Thoracic aorta (tissue), 2 donors: ENCODE measurements at places on chromosomes 7 and 10.

DNA sequence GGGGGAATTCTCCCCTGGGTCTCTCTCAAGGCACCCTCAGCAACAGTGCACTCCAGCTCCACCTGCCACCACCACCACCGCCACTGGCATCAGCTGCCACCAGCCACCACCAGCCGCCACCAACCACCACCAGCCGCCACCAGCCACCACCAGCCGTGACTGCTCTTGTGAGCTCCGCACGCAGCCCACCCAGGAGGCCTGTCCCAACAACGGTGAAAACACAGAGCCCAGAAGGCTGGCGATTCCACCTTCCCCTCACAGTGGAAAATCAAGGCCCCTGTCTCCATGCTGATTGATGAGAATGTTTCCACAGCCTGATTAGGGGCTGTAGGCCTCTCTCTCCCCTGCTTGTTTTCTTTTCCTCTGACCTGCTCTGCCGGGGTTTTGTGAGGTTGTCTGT is 41.1 kb downstream of the COBL start:
- DNase-seq, result no peak

- DNase-seq, result no peak
These were observed 8.7 kb upstream of the CAMK2B start for GRCh38 chr7:44333911-44334733.

DNA sequence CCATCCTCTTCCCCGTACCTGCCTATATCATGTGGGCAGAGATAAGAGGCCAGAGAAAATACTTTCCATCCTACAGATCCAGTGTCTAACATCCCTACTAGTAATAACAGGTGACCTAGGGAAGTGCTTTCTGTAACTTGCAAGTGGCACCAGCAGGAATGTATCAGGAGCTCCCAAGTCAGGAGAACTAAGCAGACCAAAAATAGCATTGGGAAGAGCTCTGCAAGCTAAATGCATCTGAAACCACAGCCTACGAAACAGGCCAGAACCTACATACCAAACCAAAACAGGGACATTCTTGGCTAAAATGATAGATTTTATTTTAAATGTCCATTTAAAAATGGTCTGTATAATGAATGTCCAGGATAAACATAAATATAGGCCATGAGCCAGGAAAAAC is 680.8 kb downstream of the PHTF2 start:
- DNase-seq, result no peak

DNA sequence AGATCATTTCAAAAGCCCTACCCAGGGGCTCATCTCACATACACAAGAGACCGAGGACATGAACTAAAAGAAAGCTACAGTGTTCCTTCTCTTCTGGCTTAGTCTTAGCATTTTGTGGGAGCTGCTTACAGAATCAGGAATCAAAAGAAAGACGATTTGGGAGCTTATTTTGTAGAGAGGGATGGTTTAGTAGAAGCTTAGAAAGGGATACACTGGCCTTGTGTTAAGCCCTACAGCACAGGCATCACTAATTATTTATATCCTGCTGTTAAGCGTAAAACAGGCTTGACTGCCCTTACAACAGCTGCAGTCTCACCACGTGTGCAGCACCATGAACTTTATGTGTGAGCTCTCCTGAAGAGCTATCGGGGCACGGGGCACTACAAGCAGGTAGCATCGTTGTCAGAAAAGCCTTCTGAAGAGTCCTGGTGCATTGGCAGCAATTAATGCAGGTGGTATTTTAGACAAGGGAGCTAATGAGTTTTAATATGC is 798.3 kb downstream of the NXPH1 start:
- no peak for DNase-seq

GRCh38 chr7:107506674-107507339 is 37.0 kb downstream of the GPR22 start:
- DNase-seq, result no peak

DNA sequence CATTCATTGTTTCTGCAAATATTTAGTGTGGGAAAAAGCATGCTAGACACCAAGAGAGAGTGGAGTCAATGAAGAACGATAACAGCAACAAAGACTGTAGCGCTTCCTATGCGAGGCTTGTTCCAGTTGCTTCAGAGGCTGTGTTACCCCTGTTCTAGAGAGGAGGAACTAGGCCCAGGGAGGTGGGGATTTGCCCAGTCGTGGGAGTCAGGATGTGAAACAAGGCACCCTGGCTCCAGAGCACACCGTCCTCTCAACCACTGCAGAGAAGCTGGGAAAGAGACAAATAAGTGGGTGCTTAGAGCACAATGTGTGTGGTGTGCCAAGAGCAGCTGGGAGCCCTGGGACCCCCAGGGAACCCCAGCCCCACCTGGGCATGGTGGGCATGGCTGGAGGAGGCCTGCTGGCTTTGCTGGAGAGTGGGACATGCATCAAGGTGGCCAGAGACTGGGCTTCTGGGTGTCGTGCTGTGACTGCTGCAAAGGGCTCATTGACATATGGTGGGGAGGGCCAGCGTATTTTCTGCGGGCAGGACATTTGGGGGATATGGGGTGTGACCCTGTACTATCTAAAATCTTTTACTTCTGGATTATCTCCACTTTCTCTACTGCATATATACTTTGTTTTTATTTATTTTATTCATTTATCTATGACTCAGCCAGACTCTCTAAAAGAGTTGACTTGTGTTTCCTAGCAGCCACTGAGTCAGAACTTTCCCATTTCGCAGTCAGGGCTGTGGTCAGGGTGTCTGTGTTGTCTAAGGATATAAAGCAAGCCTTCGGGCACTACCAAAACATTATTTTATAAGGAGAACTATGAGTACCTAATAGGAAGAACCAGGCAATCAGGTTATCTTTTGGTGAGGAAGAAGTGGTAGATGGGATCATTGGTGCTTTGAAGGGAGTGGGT is 95.4 kb downstream of the TCF7L2 start:
- no peak for DNase-seq

DNA sequence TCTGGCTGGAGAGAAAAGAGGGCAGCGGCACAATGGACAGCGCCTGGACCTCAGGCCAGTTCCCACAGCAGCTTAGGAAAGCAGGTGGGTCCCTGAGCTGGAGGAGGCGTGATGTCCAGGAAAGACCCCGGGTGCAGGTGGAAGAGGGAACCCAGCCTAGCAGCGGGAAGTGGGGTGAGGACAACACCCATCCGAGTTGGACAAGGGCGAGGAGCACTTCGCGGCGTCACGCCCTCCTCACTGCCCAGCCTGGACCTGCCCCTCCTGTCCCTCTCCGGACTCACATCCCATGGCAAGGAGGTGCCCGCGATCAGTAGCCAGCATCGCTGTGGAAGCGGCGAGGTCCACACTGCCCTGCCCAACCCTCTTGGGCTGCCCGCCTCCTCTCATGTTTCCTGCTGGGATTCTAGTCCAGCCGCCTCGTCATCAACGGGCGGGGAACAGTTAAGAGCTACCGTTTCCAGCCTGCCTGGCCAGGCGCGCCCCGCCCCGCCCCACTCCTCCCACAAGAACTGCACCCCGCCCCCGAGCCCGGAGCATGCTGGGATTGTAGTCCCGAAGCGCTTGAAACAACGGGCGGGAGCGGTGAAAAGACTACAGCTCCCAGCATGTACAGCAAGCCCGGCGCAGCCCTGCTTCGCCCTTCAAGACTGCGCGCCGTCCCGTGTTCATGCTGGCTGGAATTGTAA is 930.6 kb upstream of the ZNF722 start:
- DNase-seq, result no peak

- DNase-seq, result no peak
These were observed 11.3 kb upstream of the ESYT2 start for GRCh38 chr7:158840604-158841003.

DNA sequence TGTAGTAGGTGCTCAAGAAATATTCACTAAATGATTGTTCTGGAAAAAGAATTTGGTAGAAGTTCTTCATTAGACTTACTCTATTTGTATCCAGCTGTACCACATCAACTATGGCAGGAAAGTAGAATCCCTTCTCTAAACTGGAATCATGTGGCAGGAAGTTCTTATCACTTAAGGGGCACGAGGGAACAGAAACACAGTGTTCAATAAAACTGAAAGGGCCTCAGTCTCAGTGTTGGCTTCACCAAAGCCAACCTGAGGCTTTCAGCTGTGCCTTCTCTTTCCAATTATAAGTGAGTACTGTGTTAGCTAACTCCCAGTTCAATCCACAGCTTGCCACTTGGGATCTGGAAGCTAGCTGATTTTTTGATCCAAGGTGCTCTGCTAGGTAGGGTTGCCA is 257.6 kb upstream of the LRGUK start:
- no peak for DNase-seq

- DNase-seq, result no peak
These were observed 159.5 kb downstream of the SPAG6 start for GRCh38 chr10:22504766-22505165.

- no peak for DNase-seq
These were observed 188.7 kb upstream of the MBL2 start for GRCh38 chr10:52961323-52961722.

DNA sequence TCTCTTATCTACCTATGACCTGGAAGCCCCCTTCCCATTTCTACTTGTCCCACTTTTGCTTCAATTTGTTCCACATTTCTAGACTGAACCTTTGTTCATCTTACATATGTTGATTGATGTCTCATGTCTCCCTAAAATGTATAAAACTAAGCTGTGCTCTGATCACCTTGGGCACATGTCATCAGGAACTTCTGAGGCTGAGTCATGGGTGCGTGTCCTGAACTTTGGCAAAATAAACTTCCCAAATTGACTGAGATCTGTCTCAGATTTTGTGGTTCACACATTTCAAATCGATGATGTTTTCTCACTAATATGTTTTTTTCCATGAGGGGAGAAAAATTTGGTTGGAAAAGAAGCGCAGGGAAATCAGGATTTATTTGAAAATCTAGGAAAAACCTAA is 406.2 kb upstream of the LRRTM3 start:
- no peak for DNase-seq

- no peak for DNase-seq
These were observed 57.1 kb downstream of the FIGNL1 start for GRCh38 chr7:50393076-50393475.

- no peak for DNase-seq
These were observed 80.3 kb downstream of the LRRC17 start for GRCh38 chr7:102992938-102993717.

- DNase-seq, result no peak
These were observed 59.8 kb upstream of the PDSS1 start for GRCh38 chr10:26637521-26638275.

DNA sequence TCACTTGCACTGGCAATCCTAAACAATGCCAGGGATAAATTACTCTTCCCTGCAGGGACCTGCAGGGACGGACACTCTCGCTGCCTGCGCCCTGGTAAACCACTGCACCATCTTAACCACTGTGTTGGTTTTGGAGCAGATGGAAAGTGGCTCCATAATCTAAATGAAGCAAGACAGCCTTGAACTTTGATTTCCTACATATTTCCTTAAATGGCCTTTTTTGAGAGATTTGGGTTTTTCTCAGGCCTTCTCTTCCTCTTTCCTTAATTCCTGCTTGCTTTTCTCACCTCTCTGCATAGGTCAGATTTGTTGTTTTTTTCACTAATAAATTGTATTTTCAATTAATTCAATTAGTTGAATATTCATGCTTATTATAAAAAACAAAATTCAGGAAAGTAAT is 2.8 kb downstream of the PILRA start:
- no peak for DNase-seq

- DNase-seq, result no peak
These were observed 39.1 kb upstream of the GNAI1 start for GRCh38 chr7:80095545-80095944.

GRCh38 chr7:73645643-73646174 is 21.4 kb upstream of the MLXIPL start:
- DNase-seq, result no peak

- DNase-seq, result no peak
These were observed 199.8 kb downstream of the EBF3 start for GRCh38 chr10:129764011-129764900.

DNA sequence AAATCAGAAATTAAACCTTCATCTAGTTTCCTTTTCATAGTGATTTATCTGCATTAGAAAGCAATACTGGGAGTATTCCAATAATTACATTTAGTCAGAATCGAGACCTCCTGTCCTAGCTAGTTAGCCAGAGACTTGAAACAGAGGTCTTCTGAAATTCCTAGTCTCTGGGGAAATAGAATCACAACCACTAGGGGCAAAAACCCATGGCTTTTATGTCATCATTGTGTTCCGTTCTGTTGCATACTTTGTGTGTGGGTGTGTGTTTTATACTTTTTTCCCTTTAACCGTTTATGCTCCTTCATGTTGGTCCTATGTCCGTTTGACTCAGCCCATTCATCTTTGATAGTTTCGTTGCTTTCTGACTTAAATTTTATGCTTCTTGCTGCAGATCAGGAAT is 79.8 kb downstream of the RALA start:
- no peak for DNase-seq

GRCh38 chr7:38372290-38372689 is 98.9 kb upstream of the TARP start:
- DNase-seq, result no peak

DNA sequence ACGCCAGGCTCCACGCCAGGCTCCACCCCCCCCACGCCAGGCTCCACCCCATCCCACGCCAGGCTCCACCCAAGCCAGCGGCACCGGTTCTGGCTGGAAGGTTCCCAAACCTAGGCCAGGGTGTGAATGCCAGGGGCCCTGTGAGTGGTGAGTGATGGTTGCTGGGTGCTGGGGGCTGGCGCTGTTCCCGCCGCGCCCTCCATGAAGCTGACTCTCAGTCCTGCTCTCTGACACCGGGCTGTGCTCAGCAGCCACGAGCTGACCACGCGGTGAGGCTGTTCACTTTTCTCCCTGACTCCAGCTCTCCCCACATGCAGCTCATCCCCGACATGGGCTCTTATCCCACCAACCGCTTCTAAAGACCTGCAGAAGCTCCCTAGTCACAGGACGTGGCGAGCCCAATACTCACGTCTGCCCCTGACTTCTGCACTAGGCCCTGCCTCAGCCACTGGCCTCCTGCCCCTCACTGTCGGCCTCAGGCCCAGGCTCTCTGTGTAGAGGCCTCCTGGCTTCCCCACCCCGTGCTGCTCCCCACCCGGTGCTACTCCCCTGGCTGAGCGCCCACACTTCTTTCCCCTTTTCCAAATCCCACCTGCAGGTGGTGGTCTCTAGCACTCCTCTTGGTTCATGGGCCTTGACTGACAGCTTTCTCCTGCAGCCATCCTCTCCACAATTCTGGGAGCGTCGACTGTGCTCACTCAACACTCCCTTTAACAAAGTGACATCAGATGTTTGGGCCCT is 603.0 kb downstream of the PTPRN2 start:
- no peak for DNase-seq

DNA sequence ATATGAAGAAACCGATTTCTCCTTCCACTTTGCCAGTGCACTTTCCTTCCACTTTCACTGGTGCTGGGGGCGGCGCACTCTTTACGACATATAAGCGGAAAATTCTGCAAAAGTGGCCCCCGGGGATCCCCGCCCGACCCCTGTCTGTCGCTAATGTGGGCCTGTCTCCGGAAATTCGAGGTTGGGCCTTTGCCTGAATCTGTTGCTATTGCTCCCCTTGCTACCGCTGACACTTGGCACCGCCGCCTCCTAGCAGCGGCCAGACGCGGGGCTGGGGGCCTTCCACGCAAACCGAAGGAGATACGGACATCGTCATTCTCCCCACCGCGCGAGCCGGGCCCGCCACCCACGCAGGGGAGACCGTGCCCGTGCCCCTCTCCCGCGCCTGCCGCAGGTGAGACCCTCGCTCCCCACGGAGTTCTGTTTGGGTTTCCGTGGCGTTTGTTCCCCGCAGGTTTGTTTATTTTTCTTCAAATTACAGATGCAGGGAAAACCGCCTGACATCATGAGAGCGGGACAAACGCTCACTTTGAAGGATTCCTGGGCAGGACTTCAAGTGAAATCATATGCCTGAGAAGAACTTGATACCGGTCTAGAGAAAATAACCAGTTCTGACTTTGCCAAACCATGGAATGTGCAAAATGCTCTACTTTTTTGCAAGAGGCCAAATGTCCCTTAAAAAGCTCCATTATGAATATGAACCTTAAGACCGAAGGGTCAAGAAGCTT is 5.0 kb downstream of the TWIST1 start:
- no peak for DNase-seq
